ENCODE measurements at places on chromosomes 6 and 20. TPM values are rescaled to one million over a fixed set of nuclear protein-coding genes. Genes with fewer than 3 reads are reported as not detected.

The ZSCAN23 gene
- 6.7 TPM for polyA plus RNA-seq

The PPT2 gene
- 42.8 TPM for polyA plus RNA-seq

The PRKN gene
- polyA plus RNA-seq: 4.5 TPM

The ERVFRD-1 gene
- 0.08 TPM for polyA plus RNA-seq

The INSM1 gene
- polyA plus RNA-seq: 0.14 TPM

The ENPP1 gene
- polyA plus RNA-seq: 11.0 TPM

The PI3 gene
- polyA plus RNA-seq: not detected

The TP53TG5 gene
- 0.89 TPM for polyA plus RNA-seq

The HSD17B8 gene
- 11.5 TPM for polyA plus RNA-seq

The BNIP5 gene
- polyA plus RNA-seq: 0.28 TPM

The PXDC1 gene
- polyA plus RNA-seq: 19.6 TPM

The LPA gene
- not detected for polyA plus RNA-seq

The SLC32A1 gene
- polyA plus RNA-seq: not detected

The SPATA2 gene
- 6.3 TPM for polyA plus RNA-seq

The C20orf202 gene
- polyA plus RNA-seq: 0.36 TPM

The ECT2L gene
- polyA plus RNA-seq: 0.17 TPM

The GFRA4 gene
- not detected for polyA plus RNA-seq

The CST4 gene
- polyA plus RNA-seq: not detected

The WFDC10B gene
- polyA plus RNA-seq: not detected

The MRPL2 gene
- polyA plus RNA-seq: 45.6 TPM

The RIPPLY2 gene
- 0.23 TPM for polyA plus RNA-seq

The GSTA1 gene
- polyA plus RNA-seq: not detected

The ALDH5A1 gene
- polyA plus RNA-seq: 8.2 TPM

The PTCRA gene
- polyA plus RNA-seq: not detected

The PLN gene
- 4.4 TPM for polyA plus RNA-seq

The B3GAT2 gene
- polyA plus RNA-seq: 1.2 TPM

The HUS1B gene
- not detected for polyA plus RNA-seq

The ADGRG6 gene
- polyA plus RNA-seq: 7.2 TPM

The FAM229B gene
- 14.4 TPM for polyA plus RNA-seq

The BMP2 gene
- polyA plus RNA-seq: 2.6 TPM

The UNC5CL gene
- 4.1 TPM for polyA plus RNA-seq

The TRIM31 gene
- polyA plus RNA-seq: not detected

The ARMC2 gene
- 5.8 TPM for polyA plus RNA-seq

The OR12D3 gene
- not detected for polyA plus RNA-seq

The EDN3 gene
- 33.9 TPM for polyA plus RNA-seq

The OR2B2 gene
- not detected for polyA plus RNA-seq

The CCN5 gene
- 0.15 TPM for polyA plus RNA-seq

The BMP7 gene
- 4.6 TPM for polyA plus RNA-seq

The TSPO2 gene
- polyA plus RNA-seq: 0.93 TPM

The GRM4 gene
- 3.8 TPM for polyA plus RNA-seq

The THBS2 gene
- polyA plus RNA-seq: 31.9 TPM

The FRS3 gene
- polyA plus RNA-seq: 9.1 TPM

The SIGLEC1 gene
- 4.6 TPM for polyA plus RNA-seq

The EEF1A2 gene
- polyA plus RNA-seq: 1,012 TPM

The TMEM217 gene
- 0.72 TPM for polyA plus RNA-seq

The PI16 gene
- 17.2 TPM for polyA plus RNA-seq

All from hindlimb muscle (tissue), 1 donor.